Effector CD8-positive, alpha-beta T cell (primary cell): ENCODE measurements at places on chromosomes 3 and 15.

DNA sequence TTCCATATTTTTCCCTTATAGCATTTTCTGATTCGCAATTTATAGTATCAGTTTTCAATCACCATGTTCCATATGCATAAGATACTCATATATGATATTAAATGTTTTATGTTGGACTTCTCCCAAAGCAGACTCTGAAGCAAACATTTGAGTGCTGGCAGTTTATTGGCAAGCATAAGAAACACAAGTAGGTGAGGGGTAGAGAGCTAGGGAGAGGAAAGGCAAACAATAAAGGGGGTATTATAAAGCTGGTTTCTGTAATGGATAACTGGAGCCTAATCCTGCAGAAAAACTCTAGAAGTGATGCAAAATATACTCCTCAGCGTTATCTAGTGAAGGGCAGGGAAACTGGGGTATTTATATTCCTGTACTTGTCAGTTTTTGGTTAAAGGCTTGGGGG is 491.5 kb upstream of the TGFBR2 start:
- DNase-seq, result no peak

DNA sequence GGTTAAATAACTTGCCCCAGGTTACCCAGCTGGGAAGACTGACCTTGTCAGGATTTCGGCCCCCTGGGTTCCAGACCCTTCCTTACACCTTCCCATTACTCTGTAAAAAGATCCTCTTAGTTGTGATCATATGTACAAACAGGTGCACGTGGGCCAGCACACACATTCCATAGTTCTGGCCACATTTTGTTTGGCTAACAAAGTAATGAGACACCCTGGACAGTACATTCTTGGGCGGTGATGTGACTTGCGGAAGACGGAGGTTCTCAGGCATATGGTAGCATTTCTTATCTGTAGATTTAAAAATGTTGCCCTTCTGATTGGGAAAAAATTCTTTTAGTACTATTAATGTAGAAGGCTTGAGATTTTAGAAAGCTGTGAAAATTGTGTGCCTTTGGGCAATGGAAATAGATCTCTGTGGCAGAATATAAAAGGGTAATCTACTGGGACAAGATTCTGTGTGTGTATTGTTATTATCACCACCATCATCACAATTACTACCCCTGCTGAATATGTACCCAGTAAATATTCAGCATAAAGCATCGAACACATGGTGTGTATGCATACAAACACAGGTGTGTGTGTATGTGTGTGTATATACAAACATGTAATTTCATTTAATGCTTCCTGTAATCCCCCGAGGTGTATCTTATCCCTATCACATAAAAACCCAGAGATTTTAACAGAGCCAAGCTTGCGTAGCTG is 205.4 kb upstream of the UBE2E1 start:
- DNase-seq, result no peak

DNA sequence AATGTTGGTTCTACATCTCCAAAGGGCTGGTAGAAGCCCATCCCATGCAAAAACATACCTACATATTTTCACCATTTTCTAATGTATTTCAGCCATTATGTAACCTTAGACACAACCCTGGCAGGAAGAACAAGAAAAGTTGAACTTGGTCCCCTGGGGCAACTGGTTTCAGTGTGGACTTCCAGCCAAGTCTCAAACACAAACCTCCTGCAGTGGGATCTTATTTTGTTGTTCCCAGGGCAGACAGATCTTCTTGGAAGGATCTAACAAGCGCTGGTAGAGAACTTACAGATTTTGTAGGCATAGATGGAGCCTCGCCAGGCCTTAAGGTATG is 96.3 kb downstream of the ADAMTS17 start:
- DNase-seq, result no peak

DNA sequence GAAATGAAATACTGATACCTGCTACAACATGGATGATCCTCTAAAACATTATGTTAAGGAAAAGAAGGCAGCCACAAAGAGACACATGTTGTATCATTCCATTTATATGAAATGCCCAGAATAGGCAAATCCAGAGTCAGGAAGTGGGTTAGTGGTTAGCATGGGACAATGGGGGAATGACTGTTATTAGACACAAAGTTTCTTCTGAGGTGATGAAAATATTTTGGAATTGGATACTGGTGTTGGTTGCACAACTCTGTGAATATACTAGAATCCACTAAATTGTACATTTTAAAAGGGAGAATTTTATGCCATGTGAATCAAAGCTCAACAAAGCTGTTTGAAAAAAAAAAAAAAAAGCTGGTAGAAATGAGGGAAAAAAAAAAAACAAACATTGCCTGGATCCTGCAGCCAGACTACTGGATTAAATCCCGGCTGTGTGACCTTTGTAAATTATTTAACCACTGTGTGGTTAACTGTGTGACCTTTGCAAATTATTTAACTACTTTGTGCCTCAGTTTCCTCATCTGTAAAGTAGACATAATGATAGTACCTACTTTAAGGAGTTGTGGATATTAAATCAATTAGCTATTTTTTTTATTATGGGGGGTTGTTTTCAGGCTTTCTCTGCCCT is 75.6 kb upstream of the PRICKLE2 start:
- no peak for DNase-seq

DNA sequence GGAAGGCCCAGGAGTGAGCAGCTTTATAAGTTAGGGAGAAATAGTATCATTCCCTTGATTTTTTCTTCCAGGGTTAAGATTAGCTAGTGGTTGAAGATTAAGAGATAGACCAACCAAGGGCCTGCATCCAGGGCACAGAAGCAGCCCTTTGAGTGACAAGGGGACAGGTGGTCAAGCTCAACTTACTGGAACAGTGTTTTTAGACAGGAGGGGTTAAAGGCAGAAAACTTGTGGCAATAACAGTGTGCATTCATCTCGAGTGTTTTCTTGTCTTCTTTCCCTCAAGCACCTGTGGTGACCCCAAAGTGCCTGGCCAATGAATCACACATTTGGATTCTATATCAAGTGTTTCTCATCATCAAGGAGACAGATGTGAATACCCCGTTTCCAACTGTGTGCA is 267.5 kb downstream of the PDCD6IP start:
- DNase-seq, result no peak

DNA sequence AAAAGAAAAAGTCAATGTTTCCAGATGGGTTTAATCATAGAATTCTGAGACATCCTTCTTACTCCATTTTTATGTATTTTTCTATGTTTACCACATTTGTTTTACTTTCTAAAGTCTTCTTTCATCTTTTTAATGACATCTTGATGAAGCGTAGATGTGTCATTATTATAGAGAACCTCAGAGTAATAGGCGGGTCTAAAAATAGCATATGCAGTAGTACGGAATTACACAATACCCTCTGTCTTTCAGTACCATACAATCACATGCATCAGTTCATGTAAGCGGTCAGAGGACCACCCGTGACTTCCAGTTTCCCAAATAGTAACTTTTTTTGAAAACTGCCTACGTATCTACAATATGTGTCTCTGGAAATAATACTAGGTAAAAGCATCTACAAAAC is 224.0 kb downstream of the PLOD2 start:
- no peak for DNase-seq

- DNase-seq, result no peak
Measured at GRCh38 chr15:60713119-60714084, 234.5 kb upstream of the ICE2 start.

DNA sequence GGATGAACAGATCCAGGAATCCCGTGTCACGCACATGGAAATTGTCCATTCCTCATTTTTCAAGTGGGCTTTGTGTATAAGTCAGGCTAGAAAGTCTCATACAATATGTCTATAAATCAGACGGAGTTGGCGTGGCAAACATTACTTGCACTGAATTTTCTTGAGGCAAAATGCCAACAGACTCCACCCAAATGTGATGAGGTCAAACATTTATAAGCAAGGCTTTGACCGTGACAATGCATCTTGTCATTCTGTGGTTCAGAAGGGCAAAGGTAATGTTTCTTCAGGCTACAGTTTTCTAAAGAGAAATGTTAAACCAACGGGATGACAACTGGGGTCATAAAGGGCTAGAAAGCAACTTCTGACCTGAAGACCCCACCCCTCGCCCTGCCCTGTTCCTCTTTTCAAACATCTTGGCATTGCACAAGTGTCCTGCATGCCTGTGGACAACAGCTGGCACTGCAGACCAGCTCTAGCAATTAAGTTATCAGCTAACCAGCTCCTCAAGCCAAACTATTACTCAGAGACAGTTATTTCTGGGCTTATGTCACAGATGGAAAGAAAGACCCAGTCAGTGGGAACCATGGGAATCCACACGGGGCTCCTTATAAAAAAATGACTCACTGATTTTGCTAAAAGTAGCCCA is 36.5 kb upstream of the SPTBN5 start:
- DNase-seq, result no peak

GRCh38 chr3:32725721-32726120 is 40.7 kb downstream of the CNOT10 start:
- no peak for DNase-seq

- DNase-seq, result no peak
Measured at GRCh38 chr3:155519078-155519477, 225.6 kb upstream of the STRIT1 start.

- no peak for DNase-seq
Measured at GRCh38 chr15:45921376-45921775, 286.5 kb downstream of the SQOR start.

GRCh38 chr3:16031434-16031833 is 143.0 kb upstream of the GALNT15 start:
- no peak for DNase-seq

DNA sequence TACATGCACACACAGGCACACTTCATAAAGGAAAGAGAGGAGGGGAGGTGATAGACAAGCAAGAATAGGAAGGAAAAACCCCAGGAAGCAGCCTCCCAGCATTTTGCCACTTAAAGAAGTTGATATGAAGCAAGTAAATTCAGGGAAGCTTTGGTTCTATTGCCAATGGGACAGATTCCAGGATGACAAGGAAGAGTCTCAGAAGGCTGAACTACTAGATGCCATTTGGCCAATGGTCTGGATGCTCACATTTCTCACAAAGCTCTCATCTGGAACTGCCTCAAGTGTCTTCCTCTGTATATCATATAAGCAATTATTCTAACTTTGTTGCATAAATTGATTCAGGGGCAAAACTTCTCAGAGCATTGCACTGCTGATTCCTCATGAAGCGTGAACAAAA is 78.8 kb upstream of the STRIT1 start:
- DNase-seq, result no peak

- DNase-seq, result no peak
Measured at GRCh38 chr3:37599779-37600178, 261.9 kb upstream of the CTDSPL start.

DNA sequence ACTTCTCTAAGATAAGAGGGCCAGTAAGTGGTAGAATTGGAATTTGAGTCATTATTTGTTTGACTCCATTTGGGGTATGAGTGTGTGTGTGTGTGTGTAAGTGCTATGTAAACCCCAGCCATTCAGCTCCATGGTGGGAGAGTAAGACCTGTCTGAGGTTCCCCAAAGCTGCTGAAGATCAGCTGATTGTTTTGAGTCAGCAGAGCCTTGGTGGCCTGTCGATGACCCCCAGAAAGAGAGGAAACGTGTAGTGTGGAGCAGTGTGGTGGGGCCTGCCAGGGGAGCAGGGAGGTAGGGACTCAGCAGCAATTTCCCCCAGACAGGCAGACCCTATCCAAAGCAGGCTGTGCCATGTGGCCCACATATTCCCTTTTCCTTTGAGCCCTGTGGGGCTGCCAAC is 5.3 kb downstream of the DVL3 start:
- DNase-seq, result no peak

GRCh38 chr15:33956397-33956796 is 11.9 kb upstream of the CHRM5 start:
- DNase-seq, result no peak

DNA sequence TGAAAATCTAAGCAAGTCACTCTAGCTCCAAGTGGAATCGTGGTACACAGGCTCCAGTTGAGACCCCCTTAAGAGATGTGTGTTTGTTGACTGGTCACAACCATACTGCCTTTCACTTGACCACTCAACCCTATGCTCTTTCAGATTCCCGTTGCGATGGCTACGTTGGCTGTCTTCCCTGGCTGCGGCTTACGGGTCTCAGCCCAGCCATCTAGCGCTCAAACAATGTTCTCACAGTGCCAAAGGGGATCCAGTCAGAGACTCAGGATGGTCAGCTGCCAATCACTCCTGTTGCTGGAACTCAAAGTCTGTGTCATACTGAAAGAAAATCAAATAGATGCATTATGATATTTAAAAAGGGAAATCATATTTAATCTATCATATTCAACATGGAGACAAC is 237.6 kb downstream of the ITPR1 start:
- DNase-seq, result no peak

DNA sequence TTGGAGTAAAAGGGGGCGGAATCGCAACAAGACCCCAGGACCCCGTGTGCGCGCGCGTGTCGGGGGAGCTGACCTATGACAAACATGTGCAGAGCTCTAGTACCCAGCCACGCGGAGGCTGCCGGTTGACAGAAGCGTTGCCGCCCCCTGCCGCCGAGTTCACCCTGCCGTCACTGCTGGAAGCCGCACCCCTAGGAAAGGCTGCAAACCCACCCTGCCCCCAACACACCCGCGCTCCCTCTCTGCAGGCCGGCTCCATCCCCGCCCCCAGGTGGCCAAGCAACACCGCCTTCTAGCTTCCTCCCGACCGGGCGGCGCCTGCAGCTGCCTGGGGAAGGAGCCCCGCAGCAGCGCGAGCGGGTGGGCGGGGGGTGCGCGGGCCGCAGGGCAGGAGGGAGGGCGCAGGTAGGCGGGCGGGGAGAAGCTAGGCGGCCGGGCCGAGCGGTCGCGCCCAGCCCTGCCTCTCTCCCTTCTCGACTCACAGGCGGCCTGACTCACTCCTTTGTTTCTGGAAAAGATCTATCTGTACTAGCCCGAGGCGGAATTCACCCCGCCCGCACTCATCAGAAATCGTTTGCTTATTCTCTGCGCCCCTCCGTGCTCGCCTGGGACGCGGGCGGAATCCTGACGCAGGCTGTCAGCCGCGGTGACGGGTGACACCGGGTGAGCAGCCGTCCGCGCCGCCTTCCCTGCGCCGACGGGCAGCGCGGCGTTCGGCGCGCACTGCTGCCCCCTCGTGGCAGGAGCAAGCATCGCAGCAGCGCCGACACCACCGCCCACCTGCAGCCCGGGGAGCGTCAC is 160.8 kb downstream of the GAP43 start:
- DNase-seq, result peak; percentile 84

- DNase-seq, result no peak
Measured at GRCh38 chr15:88647351-88648105, 8.7 kb downstream of the ISG20 start.

- no peak for DNase-seq
Measured at GRCh38 chr3:134527037-134527436, 41.2 kb downstream of the CEP63 start.

DNA sequence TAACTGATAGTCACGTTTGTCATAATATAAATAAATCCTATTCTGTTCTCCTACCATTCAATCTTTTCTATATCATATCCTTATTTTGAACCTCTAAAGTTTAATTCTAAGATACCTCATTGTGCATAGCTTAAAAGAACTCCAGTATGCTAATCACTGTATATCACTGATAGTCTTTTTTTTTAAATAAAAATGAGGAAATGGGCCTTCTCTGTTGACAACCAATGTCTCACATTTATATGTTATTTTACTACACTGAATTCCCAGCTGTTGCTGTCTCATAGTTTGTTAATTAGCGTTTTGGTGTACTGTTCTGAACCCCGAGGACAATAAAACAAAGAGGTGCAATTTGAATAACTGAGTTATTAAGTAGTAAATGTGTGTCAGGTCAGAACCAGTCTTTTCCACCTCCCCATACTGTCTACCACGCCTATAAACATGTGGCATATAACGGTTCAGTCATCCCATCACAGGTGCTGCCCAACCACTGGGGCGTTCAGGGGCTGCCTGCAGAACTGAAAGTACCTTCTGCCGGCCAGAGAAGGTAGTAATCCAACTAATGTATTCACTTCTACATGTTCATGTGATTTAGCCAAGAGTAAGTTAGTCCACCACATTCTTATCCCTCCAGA is 14.9 kb downstream of the CBLB start:
- DNase-seq, result no peak
